ENCODE measurements at places on chromosomes 13 and 19.

- no peak for DNase-seq
Observed at GRCh38 chr13:44887515-44887914, 101.8 kb downstream of the NUFIP1 start.

GRCh38 chr19:49389406-49389805 is 1.4 kb downstream of the KASH5 start:
- no peak for DNase-seq

DNA sequence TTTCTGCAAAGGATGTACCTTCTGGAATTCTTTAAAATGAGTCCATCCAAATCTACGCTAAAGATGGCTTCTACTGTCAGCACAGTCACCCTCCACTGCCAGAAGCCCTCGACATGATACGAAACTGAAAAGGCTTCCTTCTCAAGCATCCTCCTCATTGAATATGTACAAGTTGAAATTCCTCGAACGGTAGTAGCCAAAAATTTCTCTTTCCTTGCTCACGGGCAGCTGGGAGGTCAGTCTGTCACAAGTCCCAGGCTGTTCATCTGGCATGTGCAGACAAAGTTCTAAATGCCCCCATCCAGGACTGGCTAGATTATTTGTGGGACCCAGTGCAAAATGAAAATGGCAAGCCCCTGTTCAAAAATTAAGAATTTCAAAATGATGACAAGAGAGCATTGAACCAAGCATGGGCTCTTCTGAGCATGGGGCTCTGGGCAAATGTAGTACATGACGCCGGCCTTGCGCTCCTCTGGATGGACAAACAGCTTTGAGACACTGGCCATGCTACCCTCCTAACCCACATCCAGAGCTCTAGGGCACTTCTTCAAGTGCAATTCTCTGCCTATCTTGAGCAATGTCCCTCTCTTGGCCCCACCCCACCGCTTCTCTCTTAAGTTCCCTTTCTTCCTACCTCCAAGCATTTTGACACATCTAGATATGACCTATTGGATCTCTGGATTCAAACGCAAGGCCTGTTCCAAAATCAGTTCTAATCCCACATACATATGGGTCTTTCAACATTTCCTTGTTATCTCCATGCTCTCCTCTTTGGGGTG is 78.9 kb upstream of the FLT1 start:
- no peak for DNase-seq

DNA sequence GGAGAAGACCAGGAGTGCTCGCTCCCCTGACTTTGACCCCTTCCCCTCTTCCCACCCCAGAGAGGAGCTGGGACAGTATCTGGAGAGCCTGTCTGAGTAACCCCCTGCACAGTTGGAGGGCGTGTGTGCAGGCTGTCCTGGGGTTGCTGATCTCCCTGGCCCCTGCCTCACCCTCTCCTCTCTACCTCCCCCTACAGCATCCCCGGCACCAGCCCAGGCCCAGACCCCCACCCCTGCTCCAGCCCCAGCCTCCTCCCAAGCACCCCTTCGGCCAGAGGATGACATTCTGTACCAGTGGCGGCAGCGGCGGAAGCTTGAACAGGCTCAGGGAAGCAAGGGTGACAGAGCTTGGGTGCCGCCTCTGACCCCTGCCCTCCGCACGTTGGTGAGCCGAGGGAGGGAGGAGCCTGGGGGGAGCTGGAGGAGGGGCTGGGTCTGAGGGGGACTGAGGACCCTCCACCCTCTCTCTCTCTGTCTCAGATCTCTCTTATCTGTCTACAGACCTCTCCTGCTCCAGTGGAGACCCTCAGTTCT is 8.7 kb downstream of the PROSER3 start:
- DNase-seq = no peak

DNA sequence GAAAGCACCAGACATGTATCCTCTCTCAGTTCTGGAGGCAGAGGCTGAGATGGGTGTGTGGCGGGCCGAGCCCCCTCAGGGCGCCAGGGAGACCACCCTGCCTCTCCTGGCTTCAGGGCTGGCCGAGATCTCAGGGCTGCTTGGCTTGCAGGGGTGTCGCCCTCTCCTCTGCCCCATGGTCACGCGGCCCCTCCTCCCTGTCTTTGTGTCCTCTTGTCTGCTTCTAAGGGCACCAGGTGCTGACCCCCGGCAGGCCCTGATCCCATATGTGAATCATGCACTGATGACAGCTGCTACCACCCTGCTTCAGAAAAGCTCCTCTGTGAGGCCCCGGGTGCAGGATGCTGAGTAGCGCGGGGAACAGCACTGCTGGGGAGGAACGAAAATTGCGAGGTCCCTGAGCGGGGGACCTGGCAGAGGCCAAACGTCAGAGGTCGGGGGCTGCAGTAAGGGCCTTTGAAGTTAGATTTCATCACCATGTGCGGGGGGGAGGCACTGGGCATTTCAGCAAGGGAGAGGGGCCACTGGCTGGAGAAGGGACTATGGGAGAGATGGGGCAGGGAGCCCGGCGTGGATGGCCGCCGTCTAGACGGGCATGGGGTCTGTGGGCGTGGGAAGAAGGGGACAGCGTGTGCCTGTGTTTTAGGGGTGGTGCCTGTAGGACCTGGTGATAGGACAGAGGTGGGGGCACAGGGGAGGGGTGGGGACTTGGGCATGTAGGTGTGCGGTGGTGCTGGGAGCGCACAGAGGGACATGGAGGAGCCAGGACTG is 125.2 kb downstream of the KDM4B start:
- DNase-seq = no peak

DNA sequence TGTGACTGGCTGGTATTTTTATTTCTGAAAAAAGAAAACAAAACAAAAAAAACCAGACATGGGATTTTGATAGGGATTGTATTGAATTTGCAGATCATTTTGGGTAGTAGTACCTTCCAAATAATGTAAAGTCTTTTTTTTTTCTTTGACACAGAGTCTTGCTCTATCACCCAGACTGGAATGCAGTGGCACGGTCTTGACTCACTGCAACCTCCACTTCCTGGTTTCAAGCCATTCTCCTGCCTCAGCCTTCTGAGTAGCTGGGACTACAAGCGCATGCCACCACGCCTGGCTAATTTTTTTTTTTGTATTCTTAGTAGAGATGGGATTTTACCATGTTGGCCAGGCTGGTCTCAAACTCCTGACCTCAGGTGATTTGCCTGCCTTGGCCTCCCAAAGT is 4.2 kb downstream of the ZNF101 start:
- no peak for DNase-seq

- DNase-seq = no peak
Observed at GRCh38 chr19:4588291-4588761, 28.8 kb upstream of the SEMA6B start.

- DNase-seq = no peak
Observed at GRCh38 chr13:38264363-38265131, 85.1 kb upstream of the UFM1 start.

DNA sequence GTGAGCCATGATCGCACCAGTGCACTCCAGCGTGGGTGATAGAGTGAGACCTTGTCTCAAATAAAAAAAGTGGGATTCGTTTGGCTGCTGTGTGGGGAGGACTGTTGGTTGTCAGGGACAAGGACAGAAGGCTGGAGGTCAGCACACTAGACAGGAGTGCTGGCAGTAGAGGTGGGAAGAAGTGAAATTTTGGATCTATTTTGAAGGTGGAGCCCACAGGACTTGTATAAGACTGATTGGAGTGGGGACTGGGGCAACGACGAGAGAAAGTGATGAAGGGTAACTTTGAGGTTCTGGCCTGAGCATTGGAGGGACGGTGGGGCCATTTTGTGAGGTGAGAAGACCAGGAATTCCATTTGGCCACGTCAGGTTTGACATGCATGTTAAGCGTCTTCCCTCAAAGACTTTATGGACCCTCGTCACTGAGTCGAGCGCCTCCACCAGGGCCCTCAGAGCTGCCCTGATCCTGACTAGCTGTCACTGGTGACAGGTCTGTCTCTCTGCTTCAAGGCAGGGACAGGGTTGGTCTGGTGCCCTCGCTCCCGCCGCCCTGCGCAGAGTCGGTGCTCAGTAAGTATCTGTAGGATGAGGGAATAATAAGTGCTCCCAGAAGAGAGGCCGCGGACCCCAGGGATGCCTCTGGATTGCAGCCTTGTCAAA is 673 bp downstream of the CTU1 start:
- DNase-seq = no peak

DNA sequence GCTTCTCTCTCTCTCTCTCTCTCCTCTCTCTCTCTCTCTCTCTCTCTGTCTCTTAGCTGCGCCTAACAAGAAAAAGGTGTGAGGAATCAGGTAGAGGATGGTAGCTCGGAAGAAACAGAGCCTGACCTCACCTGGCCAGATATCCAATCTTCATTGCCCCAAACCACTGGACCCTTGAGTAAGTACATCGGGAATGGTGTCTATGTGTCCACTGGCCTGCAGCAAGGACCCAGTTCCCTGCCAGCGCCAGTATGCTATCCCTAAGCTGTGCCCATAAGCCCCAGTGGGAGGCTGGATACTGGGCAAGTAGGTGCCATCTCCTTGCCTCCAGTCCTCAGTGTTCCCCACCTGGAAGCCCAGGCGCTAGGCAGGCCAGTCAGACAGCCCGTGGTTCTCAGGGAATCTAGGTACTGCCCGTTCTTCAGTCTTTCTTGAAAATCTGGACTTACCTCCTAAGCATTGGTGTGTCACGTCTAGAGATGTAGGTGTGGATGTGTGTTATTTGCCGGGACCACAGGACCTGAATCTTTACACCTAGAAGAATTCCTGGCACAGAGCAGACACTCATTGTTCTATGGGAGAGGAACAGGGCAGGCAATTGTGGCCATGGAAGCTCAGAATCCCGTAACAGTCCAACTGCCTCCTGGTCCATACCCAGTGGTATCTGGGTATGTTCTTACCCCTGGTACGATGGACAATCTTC is 7.3 kb downstream of the URAD start:
- no peak for DNase-seq

DNA sequence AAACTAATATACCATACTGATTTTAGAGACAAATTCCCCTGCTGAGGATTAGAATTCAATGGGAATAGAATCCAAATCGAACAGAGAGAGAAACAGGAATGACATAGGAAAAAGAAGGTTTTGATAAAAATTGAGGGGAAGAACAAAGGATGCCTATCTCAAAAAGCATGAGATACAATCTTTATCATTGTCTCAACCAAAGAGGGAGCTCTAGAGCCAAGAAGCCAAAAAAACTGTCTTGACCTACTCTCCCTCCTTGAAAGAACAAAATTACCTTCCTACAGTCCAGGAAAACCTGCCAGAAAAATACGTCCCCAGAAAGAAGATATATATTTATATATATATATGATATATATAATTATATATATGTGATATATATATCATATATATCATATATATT is 39.2 kb upstream of the MIR17HG start:
- no peak for DNase-seq

GRCh38 chr13:80665792-80666333 is 324.9 kb upstream of the SPRY2 start:
- no peak for DNase-seq

DNA sequence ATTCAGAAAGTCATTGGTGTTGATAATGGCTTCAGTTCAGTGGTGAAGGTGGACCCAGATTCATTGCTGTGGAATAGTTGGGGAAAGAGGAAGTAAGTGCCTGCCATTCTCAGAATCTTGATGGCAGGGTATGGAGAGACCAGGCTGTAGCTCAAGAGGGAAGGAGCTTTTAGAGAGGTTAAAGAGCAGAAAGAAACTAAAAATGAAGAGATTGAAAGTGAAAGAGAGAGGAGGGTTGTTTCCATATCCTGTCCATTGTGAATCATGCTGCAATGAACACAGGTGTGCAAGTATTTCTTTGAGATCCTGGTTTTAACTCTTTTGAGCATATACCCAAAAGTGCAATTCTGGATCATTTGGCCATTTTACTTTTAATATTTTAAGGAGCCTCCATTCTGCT is 12.5 kb downstream of the GJB6 start:
- no peak for DNase-seq
